ENCODE measurements at places on chromosomes 5 and 9.

DNA sequence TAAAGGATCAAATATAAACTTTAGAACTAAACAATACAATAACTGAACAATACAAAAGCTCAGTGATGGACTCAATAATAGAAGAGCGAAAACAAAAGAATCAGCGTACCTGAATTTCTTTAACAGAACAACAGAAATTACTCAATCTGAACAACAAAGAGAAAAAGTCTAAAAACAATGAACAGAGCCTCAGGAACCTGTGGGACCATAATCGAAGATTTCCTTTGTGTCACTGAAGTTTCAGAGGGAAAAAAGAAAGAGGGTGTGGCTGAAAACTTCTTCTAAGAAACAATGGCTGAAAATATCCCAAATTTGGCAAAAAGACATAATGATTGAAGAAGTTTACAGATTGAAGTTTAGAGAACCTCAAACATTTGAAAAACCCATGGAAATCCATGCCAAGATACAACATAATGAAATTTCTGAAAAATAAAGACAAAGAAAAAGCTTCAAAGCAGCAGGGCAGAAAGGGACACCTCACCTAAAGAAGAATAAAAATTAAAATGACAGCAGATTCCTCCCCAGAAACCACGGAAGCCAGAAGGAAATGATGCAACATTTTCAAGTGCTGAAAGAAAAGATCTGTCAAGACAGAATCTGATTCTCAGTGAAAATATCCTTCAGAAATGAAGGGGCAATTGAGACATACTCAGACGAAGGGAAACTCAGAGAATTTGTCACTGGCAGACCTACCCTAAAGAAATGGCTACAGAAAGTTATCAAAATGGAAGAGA lies 288.8 kb downstream of the ARL15 start:
- no peak for DNase-seq

GRCh38 chr5:44001675-44002380 lies 387.4 kb downstream of the FGF10 start:
- DNase-seq, result no peak

GRCh38 chr5:56305001-56305950 lies 72.1 kb upstream of the ANKRD55 start:
- no peak for DNase-seq

DNA sequence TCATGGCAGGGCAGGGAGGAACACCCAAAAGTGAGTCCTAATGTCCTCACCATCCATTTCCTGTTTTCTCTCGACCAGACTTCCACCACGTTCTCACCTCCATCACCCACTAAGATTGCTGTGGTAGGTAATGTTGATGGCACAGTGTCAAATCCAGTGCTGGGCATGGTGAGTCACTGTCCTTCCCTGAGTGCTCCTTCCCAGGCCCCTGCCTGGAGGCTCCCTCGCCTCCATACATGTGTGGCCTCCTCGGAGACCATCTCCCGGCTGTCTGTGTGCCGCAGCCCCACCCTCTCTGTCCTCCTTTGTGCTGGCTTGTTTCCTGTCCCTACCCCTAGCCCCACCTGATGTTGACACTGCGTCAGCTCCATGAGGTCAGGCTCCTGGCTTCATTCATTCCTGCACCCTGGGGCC lies 177.5 kb downstream of the SYK start:
- no peak for DNase-seq

DNA sequence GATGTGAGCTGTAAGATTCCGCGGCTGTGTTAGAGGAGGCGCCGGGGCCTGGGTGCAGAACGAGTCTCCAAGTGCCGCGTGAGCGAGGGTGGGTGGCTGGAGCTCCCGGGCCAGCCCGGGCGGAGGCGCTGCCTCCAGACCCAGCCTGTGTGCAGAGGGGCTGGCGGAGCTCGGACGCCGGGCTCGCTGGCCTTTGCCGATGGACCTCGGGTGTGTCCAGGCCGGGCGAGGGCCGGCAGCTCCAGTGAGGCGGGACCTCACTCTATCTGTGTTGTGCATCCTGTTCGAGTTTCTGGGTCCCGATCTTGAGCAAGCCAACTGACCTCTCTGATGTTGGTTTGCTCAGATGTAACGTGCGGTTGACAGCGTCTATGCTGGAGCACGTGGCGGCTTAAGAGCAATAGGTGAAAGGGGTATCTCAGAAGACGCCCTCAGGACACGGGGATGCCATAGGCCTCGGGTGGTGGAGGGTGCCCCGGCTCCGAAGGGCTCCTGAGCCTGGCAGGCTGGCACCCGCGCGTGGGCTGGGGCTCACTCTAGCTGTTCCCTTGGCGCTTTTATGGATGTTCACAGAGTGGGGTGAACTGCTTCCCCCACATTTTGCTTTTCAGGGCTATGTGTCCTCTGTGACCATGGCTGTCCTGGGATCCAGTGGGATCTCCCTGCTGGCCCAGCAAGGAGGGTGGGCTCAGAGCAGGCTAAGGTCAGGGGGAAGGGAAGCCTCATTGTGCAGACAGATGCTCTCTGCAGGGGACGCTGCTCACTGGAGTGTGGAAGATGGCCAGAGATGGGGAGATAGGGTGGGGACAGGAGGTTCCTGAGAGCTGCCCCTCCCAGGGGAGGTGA lies 69.8 kb downstream of the MRPL36 start:
- no peak for DNase-seq

- no peak for DNase-seq
These were observed at the start of gene SHISAL2B for GRCh38 chr5:64690417-64691151. TSS of gene SHISAL2B (plus strand) at chr5:64690503. CDS start at chr5:64690624, 121 bp downstream.

DNA sequence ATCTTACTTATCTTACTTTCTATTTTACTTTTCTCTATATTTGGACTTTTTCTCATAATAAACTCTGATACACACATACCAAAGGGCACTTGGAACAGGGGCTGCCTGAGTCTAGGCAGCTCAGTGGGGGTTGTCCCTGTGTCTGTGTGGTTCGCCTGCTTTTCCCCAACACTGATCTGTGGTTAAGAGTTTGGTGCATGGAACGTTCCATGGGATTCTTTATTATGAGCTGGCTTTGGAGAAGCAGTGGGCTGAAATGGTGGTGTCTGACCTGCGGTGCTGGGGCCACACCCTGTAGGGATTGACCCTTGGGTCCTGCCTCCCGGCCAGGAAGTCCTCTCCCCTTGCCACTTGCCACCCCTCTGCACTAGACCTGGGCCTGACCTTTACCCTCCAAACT lies 47.4 kb downstream of the ANKRD33B start:
- no peak for DNase-seq

- no peak for DNase-seq
These were observed 118.8 kb downstream of the GALNT10 start for GRCh38 chr5:154309371-154309745.

GRCh38 chr5:2849429-2849828 lies 98.0 kb upstream of the IRX2 start:
- DNase-seq, result no peak

- DNase-seq, result no peak
These were observed 104.7 kb upstream of the IER5L start for GRCh38 chr9:129282731-129283211.

- no peak for DNase-seq
These were observed 6.5 kb downstream of the ERGIC1 start for GRCh38 chr5:172840432-172841154.

- DNase-seq, result no peak
These were observed 54.0 kb upstream of the SLC30A5 start for GRCh38 chr5:69039829-69040228.

GRCh38 chr5:16502866-16503265 lies 37.3 kb upstream of the ZNF622 start:
- DNase-seq, result no peak

- DNase-seq, result no peak
These were observed 41.9 kb downstream of the NPR3 start for GRCh38 chr5:32753051-32753450.

GRCh38 chr9:22342491-22343217 lies 104.0 kb upstream of the DMRTA1 start:
- DNase-seq, result no peak

DNA sequence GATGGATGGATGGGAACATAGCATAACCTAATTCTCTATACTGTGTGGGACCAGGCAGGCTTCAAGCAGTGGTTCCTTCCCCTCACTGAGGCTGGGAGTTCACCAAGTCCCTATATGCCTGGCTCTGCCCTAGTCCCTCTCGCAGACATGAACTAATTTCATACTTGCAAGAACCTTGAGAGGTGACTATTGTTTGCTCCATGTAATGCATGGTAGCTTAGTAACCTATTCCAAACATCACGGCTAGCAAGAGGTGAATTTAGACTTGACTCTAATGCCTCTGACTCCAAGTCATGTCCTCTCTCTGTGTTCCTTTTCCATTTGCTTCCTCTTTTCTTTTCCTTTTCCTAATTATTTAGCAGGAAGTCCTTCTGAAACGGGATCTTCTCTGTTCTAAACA lies 25.9 kb upstream of the ERMP1 start:
- no peak for DNase-seq

- no peak for DNase-seq
These were observed 7.9 kb downstream of the ELOVL7 start for GRCh38 chr5:60836131-60836530.

DNA sequence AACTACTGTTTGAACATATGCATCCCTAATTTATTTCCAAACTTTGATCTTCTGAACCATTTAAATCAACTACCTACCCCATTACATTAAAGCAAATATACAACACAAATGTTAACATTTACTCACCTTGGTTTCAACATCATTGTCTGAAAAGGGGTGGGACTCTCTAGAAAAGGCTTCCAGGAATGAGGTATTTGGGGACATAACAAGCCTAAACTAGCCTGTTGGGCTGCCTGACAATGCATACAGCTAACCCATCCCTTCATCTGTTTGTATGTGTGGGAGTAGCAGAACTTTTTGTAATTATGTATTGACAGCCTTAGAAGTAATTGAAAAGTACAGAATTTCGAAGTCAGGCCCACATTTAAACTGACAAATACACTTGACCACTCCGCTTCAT lies 2225.9 kb upstream of the C9orf72 start:
- no peak for DNase-seq

- DNase-seq, result no peak
These were observed 601.4 kb upstream of the TLE4 start for GRCh38 chr9:78970375-78970774.

DNA sequence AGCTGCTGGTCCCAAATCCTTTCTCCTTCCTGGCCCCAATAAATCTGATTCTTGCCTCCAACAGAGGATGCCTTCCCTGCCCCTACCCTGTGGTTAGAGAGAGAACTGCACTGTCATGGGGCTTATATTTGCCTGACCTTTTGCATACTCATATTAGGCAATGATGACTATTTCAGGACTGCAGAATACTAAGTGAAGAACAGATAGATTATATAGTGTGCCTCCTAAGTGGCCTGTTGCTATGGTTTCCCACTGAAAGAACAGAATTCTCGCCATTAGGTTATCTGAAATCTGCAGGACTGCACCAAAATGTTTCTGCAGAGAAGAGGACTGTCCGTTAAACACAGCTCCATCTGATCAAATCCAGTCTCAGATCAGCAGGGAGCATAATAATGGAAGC lies 87.3 kb upstream of the CCNG1 start:
- DNase-seq, result no peak

- DNase-seq, result no peak
These were observed 1172.9 kb downstream of the CDH12 start for GRCh38 chr5:21680196-21680595.

DNA sequence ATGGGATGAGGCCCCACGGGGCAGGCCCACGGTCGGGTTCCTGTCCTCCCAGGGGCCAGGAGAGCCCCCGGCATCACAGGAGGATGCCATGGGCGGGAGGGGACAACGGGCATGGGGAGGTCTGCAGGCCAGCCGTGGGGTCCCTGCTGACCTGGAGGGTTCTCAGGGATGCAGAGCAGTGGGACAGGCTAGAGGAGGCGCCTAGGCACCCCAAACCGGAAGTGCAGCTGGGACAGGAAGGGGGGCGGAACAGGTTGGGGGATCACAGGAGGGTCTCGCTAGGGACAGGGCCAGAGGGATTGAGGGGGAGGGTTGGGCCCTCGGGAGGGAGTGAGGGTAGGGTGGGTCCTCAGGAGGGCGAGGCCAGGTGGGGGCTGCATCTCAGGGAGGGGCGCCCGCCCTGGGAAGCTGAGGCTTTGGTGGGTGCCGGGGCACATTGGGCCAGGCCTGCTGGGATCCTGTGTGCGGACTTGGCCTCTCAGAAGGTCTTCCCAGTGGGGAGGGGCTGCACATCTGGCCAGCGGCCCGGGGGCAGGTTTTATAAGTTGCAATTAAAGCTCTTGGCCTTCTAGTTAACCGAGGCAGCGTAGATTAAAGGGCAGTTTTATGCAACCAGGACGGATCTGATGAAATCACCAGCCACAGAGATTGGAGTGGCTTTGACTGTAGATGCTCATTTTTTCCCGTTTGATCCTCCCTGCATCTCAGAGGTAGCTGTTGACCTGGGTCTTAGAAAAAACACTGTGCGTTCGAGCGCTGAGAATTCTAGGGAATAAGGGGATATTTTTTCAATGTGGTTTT lies 20.1 kb downstream of the NKD2 start:
- DNase-seq, result no peak

GRCh38 chr5:68762201-68762600 lies 331.6 kb upstream of the SLC30A5 start:
- no peak for DNase-seq

DNA sequence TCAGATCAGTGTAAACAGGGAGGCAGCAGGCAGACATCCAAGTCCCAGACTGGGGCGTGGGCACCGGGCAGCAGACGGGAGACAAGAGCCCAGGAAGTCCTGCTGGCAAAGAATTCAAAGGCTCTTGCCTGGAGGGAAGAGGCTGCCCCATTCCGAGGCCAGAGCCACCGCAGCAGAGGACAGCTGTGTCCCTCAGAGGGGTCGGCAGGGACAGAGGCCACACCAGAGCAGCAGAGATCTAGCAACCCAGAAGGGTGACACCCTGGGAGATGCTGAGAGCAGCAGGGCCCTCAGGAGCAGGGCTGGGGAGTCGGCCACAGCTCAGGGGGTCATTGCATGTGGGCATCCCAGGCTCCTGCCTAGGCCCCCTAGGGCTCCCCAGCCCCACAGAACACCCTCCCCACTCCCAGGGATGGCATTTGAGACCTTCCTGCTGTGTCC lies 29.1 kb downstream of the ADAMTS2 start:
- DNase-seq, result no peak

DNA sequence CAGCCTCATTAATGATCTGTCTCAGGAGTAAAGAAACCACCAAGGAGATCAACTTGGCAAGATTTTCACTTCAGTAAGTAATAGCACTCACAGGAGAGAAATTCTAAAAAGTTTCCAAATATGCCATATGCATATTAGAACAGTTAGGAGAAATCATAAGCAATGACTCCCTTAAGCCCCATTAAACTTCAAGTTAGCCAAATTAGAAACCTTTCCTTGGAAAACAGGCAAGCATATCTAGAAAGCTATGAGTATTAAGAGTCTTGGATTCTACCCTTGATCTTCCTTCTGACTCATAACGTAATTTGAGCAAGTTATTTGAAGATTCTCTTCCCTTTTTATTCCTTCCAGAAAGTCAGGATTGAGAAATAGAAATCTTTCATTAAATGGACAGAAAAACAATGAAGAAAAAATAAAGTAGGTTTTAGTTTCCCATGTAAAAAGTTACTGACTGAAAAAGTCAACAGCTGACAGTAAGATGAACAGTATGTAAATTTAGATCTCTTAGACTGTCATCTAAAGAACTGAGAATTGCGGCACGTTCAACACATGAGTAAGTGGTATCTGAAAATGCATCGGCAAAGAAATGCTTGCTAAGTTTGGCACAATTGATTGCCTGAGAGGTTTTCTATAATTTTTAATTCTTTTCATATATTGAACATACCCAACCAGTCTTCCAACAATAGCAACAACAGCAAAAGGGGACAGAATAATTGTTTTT lies 565.7 kb upstream of the FTMT start:
- DNase-seq, result no peak

GRCh38 chr9:137663584-137663983 lies 44.8 kb downstream of the EHMT1 start:
- no peak for DNase-seq

Data from stimulated activated CD8-positive, alpha-beta memory T cell treated with anti-CD3 and anti-CD28 coated beads, Interleukin-4, amount 100 ng/mL, for 1 hour (primary cell).